Fibroblast of skin of left quadriceps (primary cell): ENCODE measurements at places on chromosomes 12 and 14.

DNA sequence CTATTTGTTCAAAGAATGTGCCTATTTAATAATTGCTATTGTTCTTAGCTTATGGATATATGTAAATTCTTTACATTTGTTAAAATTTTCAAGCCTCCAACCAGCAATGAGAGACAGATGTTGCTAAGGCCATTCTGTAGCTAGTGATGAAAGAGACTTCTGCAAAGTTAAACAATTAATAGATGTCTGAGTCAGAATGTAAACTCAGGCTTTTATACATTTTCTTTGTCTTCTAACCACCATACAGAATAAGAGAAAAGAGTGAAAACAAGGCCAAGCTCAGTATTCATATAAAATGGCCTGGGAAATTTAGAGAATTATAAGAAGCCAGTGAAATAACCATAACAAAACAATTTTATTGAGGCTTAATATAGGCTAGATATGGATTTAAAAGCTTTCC is 1102.3 kb upstream of the SEL1L start:
- no peak for DNase-seq

DNA sequence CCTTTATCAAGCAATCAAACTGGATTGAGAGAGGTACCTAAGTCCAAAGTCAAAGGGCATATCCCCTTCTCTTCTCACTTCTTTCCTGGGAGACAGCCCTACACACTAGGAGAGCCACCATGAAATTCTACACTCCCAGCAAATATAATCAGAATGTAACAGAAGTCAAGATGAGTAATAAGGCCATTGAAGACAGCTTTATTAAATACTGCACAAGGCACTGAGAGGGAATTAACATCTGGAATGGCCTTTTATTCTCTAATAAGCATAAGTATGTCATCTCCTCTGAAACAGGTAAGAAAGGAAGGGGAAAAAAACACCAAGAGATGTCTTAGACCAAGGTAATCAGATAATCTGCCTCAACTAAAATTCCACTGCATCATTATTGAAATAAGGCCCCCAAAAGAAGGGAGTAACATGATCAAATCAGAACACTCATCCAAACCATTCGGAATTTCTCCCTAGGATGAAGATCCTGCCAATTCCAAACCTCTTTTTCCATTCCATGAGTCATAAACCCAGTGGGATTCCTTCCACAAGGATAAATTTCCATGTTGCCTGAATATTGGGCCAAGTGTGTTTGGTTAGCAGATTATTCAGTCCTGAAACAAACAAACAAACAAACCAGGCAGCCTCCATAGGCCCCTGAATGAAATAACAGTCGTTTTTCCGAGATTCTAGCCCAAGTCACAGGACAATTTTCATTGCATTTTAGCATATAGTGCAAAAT is 19.9 kb downstream of the SLC35F4 start:
- DNase-seq: peak; percentile 57

DNA sequence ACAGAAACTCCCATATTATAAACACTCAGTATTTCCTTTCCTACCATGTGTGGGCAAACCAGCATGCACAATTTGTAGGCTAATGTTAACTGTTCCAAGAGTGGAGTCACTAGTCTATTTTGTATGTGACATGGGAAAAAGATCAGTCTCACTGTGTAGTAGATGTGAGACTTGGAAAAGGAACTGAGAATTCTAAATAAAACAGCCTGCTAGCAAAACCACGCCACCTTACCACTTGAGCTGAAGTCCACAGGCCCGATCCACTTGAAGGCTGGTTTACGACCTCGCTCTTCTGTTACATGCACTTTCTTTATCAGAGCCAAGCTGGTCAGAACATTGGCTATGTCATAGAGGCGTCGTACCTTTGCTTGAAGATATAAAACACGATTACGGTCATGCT is 22.5 kb downstream of the E2F7 start:
- DNase-seq: no peak

DNA sequence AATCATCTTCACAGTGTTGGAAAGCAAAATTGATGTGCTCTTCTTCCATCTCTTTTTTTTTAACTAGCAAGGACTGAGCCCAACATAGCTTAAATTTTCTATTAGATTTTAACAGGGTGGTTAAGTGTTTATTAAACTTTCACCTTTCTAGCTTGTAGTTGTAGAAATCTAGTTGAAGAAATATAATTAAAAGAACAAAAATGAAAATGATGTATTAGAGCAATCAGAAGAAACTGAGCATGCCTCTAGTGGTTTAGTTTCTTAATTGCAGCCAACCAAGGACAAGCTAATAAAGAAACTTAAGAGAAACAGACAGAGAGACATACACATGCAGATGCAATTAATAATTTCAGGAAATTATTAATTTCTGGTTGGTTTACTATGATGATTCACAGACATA is 673.0 kb upstream of the LMO3 start:
- no peak for DNase-seq

DNA sequence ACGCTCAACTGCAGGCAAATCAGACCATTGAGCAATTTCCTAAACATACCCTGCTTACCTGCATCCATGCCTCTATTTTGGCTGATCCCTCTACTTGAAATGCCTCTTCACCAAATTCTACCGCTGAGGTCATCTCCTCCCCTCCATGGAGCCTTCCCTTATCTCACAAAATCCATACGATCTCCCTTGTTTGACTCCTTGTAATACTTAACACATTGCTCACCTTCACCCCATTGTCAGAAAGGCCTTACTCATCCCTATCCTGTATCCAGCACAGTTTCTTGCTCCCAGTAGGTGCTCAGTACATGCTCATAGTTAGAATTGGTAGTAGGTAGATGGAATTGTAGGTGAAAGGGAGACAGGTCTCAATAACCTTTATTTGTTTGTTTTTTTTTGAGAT is 5.4 kb downstream of the DDN start:
- no peak for DNase-seq

DNA sequence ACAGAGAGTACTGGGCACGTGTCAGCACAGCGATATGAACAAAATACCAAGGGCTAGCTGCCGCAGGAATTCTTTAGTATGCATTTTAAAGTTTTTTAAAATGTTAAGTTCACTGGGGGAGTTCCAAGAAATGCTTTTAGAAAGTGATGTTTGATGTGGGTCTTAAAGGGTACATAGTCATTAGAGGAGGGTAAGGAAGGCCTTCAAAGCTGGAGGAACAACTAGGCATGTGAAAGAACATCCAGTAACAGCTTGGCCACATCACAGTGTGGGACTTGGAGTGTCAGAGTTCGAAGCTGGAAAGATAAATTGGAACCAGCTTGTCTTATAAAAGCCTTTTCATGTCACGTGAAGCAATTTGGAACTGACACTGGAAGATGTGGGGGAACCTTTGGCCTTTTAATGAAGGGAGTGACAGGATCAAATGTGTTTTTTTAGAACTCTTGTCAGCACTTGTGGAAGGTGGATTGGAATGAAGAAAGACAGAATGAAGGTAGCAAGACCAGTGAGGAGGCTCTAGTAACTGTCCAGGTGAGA is 57.7 kb downstream of the WDR20 start:
- DNase-seq: no peak

DNA sequence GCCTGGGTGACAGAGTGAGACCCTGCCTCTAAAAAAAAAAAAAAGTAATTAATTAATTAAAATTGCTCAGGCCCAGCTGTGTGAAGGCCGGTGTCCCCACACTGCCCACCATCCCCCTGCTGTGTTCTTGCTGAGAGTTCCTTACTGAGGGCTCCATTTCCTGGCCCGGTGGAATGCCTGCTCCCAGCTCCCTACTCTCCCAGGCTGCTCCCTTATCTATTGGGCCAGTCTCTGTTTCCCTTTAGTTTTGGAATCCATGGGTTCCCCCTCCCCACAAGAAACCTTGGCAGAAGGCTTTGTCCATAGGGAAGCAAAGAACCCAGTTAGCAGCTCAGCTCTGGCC is 19.0 kb downstream of the MLXIP start:
- no peak for DNase-seq

- DNase-seq: no peak
Measured at GRCh38 chr12:32087306-32087705, 19.3 kb upstream of the BICD1 start.

DNA sequence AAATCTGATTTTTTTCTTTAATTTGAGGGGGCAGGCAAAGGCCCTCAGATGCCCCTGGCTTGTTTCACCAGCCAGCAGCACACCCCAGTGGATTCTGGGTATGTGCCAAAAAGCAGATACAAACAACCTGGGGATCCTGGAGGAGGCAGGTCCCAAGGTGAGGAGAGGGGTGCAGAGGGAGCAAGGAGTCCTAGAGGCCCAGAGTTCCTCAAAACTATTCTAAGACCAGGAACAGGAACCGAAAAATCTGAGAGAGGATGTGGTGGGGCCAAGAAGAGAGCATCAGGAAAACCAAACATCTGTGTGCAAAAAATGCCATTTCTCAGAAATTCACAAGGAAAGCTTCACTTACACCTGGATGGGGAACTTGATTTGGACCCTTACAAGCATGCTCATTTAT is 8.2 kb downstream of the KCNA5 start:
- DNase-seq: no peak

- DNase-seq: peak; percentile 38
Measured at GRCh38 chr12:117212563-117213190, 22.4 kb upstream of the FBXO21 start.

DNA sequence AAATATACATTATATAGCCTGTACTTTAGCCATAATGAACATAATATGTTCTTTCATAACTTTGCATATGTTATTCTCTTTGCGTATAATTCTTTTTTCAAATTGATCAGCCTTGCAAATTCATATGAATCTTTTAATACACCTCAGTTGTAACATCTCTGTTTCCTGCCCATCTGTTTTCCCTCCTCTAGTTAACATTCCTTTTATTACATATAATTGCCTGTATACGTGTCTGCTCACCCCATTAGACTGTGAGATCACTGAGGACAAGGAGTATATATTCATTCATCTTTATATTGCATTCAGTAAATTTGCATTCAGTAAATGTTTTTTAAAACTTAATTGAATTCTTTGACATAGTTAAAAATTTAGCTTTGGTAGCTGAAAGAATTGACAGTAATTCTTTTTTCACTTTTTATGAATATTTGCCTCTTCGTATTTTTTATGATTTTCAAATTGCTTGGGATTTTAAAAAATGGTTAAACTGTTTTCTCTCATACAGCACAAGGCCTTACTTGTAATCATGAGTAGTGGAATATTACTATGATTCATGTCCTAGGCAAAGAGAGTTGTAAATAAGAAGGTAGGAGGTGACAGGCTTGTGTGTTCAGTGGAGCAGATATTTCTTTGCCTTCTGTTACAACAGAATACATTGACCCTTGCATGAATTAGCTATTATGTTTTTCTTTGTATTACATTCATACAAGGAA is 32.8 kb upstream of the KLHL42 start:
- DNase-seq: no peak

- DNase-seq: no peak
Measured at GRCh38 chr14:21069388-21070082, 569 bp upstream of the ARHGEF40 start.

GRCh38 chr14:92726135-92726932 is 22.1 kb downstream of the LGMN start:
- DNase-seq: no peak

GRCh38 chr14:34347683-34348082 is 114.4 kb downstream of the SPTSSA start:
- no peak for DNase-seq

GRCh38 chr12:19910681-19911080 is 457.7 kb upstream of the PDE3A start:
- DNase-seq: peak; percentile 31

DNA sequence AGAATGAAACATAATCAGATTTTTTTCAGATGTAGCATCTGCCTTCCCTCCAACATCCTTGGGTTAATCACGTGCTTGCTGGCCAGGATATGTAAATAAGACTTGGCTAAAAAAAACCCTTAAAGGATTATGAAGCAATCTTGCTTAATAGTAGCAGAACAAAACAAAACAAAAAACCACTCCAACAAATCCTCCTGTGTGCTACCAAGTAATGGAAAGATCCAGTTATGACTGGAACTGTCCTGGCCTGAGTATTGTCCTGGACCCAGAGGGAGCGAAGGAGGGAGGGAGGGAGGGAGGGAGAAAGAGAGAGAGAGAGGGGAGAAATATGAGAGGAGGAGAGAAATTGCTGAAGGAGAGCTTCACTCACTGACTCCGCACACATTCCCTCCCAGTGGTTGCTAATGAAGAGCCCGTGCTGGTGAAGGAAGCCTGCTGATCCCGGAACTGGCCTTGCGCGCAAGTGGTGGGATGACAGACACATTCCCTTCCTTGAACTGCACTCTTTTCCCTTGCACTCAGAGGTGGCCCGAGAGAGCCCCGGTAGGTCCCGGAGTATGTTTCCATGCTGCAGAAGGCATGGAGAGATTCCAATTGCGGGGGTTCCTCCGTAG is 57.2 kb downstream of the HMGA2 start:
- DNase-seq: no peak

- no peak for DNase-seq
Measured at GRCh38 chr14:76306131-76306530, 69.8 kb upstream of the ESRRB start.

- DNase-seq: no peak
Measured at GRCh38 chr12:54393207-54393609, 8.7 kb upstream of the ZNF385A start.

DNA sequence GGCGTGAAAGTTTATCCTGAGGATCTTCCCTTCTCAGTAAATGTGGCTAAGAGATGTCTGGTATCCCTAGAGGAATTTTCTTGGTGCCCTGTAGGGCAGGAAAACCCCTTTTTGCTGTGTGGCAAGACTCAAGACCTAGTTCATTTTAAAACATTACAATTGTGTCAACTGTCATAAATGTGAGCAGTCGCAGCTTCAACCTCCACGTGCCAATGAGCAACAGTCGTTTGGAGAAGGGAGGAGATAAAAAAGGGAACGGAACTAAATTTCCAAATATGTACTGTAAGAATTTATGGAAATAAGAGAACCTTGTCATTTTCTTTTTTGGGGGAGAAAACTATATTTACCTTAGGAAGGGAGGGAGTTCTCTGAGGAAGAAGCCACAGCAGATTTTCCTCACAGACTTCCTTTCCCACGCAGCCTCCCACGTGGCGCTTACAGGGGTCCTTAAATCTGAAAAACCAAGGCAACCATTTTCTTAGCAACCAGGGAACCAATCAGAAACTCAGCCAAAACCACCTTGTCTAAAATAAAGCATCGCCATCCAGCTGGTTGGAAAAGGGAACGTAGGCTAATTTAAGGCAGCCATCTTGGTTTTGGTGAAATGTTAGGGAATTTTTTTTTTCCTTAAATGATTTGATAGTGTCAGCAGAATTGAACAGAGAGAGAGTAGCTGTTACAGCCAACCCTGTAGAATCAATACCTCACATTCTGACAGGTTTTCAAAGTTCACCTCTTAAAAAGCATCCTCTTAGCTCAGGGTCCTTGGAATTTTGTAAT is 99.1 kb downstream of the FIGNL2 start:
- no peak for DNase-seq
